ENCODE measurements at places on chromosomes 5 and 9.

DNA sequence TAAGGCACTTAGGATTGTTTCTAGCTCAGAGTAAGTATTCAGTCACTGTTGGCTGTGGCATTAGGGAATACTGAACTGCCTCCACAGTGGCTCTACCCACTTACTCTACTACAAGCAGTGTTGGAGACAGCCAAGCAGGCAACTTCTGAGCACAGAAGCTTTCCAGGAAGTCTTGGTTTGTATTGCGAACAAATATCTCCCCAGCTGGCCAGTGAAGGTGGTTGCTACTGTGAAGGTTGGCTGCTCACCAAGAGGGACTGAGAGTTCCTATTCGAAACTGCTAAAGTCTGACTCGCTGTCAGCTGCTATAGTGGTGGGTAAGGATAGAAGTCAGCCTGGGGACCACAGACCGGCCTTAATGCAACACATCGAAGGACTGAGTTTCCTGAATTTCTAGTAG lies 319.1 kb downstream of the KIF4B start:
- no peak for DNase-seq

DNA sequence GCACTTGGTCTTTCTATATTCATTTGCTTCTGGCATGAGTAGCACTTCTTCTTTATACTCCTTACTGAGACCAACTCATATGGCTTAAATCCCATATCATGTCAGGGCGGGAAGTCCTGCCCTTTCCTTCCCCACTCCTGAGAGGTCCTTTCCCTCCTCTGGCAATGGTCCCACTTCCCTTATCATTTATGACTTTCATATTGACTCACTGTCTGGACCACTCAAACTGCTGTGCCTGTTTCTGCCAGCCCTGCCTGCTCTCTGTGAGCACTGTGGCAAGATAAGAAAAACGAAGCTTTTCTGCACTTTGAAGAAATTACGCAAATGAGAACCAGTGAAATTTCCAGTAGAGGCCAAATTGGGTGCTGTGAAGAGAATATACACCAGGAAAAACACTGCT lies 58.1 kb downstream of the ZNF474 start:
- no peak for DNase-seq

GRCh38 chr5:153629027-153629895 lies 138.8 kb downstream of the GRIA1 start:
- peak; percentile 42 for DNase-seq

- DNase-seq = no peak
Observed at GRCh38 chr5:120466341-120467006, 2.4 kb downstream of the PRR16 start.

- no peak for DNase-seq
Observed at GRCh38 chr5:56910210-56910965, 992 bp downstream of the SETD9 start.

DNA sequence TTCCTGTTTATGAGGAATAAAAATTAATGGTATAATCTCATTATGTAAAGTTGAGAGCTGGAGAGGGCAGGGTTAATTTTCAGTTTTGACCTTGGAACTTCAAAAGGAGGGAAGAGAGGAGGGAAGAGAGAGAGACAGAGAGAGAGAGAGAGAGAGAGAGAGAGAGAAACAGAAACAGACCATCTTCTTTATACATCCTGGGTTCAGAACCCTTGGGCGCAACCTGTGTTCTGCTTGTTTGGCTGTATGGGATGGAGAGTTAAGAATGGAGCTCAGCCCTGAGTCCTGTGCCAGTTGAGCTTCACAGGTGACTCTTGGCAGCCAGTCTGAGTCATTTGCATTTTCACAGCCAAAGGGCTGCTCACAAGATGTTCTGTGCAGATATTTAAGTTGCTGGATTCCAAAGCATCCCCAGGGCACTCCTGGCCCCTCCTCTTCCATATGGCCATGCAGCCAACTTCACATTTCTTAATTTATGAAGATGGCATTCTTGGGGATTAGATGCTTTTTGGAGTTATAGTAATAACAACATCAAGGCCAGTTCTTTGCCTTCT lies 143.5 kb downstream of the CARTPT start:
- DNase-seq = no peak

- no peak for DNase-seq
Observed at GRCh38 chr5:1105350-1106265, 6.3 kb downstream of the SLC12A7 start.

GRCh38 chr9:82410866-82411265 lies 422.3 kb downstream of the SPATA31D1 start:
- DNase-seq = no peak

GRCh38 chr5:168642019-168642418 lies 62.9 kb upstream of the PANK3 start:
- DNase-seq = no peak

DNA sequence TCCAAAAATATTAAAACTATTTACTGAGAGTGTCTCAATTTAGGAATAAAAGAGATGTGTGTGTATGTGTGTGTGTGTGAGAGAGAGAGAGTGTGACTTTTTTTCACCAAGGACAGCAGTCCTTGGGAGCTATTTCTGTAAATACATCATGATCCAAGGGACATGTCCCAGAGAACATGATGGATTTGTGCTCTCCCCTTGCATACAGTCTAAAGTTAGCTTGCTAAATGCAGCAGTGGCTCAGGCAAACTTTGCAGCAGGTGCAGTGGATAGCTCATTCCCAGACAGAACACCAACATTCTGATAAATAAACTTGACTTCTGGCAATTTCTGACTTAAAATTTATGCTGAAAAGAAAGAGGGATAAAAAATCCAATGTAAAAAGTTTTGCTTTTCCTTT lies 55.4 kb upstream of the SGCD start:
- DNase-seq = no peak

DNA sequence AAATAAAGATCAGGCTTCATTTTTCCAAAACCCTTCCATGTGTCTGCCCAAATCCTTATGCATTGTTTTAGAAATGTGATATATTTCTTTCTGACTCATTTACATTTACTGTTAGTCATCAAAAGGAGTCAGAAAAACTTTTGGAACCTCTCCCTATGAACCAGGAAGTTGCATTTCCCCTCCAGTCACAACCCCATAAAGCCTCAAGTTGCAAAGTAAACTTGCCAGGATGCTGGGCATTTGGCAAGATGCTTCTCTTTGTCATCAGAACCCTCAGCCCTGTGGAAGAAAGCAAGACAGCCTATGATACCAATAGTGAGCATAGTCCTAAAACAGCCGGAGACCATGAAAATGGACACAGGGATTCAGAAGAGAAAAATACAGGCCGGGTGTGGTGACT lies 84.2 kb downstream of the MUSK start:
- peak; percentile 69 for DNase-seq

DNA sequence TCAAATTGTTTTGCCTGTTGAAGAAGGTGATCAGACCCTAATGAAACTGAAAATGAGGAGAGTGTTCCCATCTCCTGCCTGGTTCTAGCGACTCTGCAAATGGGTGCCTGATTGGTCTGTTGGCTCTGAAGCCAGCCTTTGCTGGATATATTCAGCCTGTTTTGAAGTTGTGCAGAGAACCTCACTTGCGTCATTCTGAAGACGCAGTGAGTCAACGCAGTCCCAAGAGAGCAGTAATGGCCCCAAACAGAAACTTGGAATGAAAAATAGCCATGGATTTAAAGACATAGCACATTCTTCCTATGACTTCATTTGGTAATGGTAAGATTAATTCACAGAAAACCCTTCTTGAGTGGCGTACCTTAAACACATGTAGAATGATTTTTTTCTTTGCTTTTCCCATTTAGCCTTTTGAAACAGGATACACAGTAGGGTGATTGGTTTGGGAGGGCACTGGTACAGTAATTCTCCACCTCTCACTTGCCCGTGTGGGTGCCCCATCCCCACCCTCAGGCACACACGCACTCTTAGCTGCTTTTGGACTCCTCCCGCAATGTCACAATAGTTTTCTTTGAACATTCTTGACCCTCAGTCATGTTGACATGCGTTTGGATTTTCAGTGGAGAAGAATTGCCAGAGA lies 54.1 kb upstream of the ABL1 start:
- no peak for DNase-seq

GRCh38 chr5:174177976-174178605 lies 132.6 kb downstream of the NSG2 start:
- no peak for DNase-seq

DNA sequence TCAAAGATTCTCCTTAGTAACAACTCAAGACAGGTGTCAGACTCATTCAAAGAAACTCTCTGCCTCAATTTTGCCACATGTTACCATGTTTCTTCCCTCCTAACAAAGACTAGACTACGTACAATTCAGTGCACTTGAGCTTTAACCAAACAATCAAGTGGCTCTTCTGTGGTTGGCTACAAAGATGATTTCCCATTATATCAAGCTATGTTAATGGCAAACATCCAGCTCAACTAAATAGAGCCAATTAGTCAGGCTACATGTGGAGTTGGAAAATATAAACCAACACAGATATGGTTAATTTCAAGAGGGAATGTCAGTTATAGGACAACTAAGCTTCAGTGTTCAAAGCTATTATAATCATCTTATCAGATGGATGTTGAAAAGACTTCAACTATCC lies 29.2 kb upstream of the ADRA1B start:
- DNase-seq = no peak

DNA sequence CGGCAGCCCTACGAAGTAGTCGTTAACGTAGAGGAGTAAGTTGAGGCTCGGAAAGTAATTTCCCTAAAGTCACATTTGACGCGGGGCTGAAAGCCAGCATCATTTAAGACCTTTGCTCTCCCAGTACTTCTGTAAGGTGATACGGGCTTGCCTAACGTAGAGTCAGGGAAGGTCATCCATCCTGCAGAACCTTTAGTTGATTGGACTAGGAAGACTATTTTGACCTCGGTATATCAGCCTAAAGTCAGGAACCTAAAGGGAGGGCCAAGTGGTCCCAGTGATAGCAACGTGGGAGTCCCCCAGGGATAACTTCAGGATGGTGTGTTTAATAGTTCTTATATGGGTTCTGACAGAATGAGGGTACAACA lies 657 bp downstream of the NUP214 start:
- no peak for DNase-seq

GRCh38 chr5:173498286-173498685 lies 118.2 kb downstream of the BOD1 start:
- no peak for DNase-seq

- DNase-seq = no peak
Observed at GRCh38 chr5:178940569-178941360, at the start of gene ZNF454. TSS of gene ZNF454 (plus strand) at chr5:178941198. CDS start at chr5:178942792, 1,594 bp downstream.

DNA sequence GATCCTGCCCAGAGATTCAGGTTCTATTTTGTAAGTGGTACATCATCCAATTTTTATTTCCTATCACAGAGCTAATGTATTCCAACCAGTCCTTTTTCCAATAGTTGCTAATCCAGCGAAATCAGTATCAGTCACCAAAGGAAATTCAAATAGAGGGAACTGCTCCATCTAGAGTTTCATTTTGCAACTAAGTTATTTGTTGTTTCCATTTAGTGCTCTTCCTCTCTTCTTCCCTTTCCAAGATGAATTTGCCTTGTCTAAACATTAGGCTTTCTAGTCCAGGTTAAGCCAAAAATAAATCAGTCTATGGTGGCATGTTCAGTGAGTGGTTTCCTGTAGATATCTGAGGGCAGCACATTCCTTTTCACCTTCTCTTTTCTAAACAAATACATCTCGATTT lies 79.8 kb upstream of the SPATA31D4 start:
- DNase-seq = no peak

DNA sequence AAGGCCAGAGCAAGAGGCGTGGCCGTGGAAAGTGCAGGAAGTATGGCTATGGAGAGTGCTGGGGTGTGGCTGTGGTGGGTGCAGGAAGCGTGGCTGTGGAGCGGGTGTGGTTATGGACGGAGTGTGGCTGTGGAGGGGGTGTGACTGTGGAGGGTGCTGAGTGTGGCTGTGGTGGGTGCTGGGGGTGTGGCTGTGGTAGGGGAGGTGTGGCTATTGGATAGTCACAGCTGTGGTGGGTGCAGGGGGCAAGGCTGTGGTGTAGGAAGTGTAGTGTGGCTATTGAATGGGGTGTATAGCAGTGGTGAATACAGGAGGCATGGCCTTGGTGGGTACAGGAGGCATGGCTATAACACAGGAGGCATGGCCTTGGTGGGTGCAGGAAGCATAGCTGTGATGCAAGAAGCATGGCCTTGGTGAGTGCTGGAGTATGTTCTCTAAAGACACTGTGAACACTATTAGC lies 40.8 kb upstream of the SPATA31C2 start:
- DNase-seq = no peak

- DNase-seq = no peak
Observed at GRCh38 chr5:172164769-172165212, 23.2 kb downstream of the STK10 start.

DNA sequence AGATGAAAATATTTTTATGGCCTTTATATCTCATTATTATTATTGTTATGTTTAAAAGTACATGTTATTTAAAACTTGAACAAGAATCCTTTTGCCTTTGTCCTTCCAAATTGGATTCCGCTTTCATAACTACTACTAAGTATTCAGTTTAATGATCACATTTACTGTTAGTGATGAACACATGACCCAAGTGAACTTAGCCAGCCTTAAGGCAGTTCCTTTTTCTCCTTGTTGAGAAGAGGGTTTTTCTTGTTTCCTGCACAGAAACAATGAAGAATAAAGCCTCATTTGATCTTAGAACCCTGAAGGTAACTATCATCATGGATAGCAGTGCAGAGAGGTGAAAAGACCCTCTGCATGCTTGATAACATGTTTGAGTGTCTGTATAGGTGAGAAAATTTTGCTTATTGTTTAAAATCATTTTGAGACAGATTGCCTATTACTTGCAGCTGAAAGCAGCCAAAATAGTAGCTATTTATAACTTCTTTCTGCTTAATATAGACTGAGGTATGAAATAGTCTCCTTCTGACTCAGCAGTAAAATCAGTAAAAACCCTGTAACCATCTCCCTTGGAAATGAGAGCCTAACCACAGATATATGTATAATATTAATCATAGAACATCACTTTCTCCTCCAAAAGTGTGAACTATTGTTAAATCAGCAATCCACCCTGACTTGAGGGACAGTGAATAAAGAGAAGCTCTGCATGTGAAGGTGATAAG lies 266.2 kb downstream of the SPATA31D1 start:
- DNase-seq = no peak

DNA sequence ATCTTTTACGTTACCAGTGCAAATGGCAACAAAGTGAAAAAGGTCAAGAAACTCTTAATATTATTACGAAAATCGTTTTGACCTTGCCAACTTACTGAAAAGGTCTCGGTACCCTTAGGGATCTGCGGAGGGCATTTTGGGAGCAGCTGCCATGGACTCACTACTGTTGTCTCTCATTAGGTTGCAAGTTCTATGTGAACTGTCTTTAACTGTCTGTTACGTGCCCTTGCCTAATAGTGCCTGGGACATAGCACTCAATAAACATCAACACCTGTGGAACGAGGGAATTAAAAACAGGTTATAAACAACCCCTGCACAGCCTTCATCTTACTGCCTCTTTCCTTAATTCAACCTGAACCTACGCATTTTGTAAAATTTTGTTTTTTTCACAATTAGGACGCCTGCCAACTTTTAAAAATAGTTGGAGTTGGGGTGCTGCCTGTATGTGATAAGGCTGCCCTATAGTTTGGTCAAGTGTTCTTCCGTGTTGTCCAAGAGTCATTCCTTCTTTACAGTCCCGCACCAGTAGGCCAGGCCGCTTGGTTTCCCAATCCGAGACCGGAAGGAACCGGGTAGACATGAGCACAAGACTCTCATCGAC lies 527 bp upstream of the SREK1 start:
- DNase-seq = no peak

Measured in H54 (cell line).